DMS153 (cell line): ENCODE measurements at places on chromosomes 5 and 9.

DNA sequence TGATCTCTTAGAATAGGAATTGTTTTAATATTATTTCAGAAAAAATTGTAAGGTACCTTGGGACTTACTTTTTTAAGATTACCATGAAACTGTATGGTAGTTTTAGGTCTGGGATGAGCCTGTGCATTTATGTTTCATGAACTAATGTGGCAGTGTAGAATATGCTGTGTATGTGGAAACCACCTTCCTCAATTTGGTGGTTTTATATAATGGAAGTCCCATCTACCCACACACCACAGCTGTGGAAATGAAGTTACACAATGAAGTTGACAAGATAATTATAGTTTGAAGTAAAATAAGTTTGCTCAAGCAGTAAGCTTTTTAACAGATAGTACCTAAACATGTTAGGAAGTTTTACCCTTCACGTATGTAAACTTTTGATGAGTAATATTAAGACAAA lies 24.4 kb downstream of the WDR36 start:
- DNase-seq = no peak

DNA sequence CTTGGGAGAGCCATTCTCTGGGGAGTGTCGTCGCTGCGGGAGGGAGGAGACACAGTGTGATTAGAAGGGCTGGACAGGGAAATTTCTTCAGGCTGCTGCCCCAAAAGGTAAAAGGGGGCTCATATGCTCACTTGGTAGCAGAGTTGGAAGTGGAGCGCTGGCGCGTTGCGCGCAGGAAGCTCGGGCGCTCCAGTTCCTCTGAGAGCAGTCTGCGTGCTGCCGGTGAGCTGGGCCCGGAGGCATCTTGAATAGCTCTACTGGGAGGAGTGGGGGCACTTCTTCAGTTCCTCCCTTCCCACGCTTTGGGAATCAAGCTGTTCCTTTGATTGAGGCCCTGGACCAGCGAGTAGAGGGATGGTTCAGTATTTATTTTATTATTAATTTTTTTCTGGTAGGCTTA lies 2.7 kb downstream of the RXFP3 start:
- DNase-seq = no peak

DNA sequence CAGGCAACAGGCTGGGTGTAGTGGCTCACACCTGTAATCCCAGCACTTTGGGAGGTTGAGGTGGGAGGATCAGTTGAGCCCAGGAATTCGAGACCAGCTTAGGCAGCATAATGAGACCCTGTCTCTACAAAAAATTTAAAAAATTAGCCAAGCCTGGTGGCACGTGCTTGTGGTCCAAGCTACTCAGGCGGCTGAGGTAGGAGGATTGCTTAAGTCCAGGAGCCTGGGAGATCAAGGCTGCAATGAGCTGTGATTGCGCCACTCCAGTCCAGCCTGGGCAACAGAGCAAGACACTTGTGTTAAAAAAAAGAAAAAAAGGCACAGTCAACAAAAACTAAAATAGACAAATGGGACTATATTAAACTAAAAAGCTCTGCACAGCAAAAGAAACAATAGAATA lies 29.3 kb downstream of the ATP6V0E1 start:
- DNase-seq = no peak

GRCh38 chr5:1894243-1894642 lies 11.5 kb upstream of the IRX4 start:
- no peak for DNase-seq

DNA sequence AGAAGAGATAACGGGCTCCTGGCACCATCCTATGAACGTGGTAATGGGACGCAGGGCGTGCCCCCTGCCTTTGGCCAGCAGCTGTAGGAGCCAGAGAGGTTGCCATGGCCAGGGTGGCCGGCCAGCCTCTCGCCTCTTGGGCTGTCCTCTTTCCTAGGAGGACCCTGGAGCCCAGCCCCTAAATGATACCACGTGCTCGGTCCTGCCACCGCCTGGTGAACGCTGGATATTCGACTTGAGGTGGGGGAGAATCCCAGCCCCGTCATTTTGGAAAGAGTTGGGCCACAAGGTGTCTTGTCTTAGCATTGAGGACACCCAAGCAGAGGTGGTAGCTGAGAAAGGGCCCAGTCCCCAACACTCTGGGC lies 391 bp upstream of the NRG2 start:
- no peak for DNase-seq

- DNase-seq = no peak
Observed at GRCh38 chr9:137423514-137424291, 510 bp downstream of the NOXA1 start.

DNA sequence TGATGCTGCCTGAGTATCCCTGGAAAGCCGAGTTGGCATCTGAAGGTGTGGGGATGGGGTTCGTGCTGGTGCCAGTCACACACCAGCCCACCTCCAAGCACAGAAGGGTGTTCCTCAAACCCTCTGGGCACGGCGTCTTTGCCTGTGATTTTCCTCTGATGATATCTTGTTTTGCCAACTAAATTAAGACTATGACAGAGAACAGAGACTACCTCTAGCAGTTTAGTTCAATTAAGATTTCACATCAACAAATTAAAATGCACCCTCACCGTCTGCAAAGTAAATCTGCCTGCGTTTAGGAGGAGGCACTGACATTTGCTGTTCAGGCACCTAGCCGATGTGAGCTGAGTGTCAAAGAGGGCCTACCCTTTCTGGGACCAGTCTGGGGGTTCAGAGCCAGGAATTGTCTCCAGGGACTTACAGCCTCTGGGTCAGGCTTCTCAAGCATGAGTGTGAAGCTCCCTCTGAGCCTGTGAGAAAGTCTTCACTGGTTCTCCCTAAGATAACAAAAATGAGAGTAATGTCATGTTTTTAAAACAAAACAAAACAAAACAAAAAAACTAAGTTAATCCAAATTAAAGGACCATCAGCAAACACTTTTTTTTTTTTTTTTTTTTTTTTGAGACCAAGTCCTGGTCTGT lies 55.4 kb upstream of the CTNNA1 start:
- DNase-seq = no peak

GRCh38 chr9:137366891-137367381 lies 56.0 kb downstream of the EXD3 start:
- no peak for DNase-seq

DNA sequence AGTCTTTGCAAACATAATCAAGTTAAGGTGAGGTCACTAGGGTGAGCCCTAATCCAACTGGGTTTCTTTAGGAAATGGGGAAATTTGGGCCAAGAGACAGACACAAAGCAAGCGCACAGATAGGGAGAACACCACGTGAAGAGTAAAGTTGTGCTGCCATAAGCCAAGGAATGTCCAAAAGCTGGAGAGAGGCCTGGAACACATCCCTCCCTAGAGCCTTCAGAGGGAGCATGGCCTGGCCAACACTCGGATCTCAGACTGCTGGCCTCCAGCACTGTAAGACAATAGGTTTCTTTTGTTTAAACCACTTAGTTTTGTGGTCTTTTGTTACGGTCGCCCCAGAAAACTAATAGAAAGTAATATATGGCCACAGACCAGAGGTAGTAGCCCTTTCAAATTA lies 8.1 kb upstream of the ROR2 start:
- no peak for DNase-seq

DNA sequence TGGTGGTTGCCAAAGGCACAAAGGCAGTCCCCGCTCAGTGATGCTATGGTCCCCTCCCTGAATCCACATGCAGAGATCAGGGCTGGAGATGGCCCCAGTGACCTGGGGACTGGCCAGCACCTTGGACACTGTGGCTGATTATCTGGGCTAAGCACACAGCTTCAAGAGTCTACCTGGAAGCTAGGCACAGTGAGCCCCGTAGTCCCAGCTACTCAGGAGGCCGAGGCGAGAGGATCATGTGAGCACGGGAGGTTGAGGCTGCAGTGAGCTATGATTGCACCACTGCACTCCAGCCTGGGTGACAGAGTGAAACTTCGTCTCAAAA lies 8.3 kb upstream of the SCGB3A1 start:
- DNase-seq = no peak

GRCh38 chr5:131321066-131321465 lies 57.2 kb downstream of the CDC42SE2 start:
- no peak for DNase-seq

GRCh38 chr9:87701491-87701890 lies 24.4 kb upstream of the CTSL start:
- no peak for DNase-seq

- DNase-seq = no peak
Observed at GRCh38 chr9:75658301-75658905, 232.1 kb upstream of the PCSK5 start.

DNA sequence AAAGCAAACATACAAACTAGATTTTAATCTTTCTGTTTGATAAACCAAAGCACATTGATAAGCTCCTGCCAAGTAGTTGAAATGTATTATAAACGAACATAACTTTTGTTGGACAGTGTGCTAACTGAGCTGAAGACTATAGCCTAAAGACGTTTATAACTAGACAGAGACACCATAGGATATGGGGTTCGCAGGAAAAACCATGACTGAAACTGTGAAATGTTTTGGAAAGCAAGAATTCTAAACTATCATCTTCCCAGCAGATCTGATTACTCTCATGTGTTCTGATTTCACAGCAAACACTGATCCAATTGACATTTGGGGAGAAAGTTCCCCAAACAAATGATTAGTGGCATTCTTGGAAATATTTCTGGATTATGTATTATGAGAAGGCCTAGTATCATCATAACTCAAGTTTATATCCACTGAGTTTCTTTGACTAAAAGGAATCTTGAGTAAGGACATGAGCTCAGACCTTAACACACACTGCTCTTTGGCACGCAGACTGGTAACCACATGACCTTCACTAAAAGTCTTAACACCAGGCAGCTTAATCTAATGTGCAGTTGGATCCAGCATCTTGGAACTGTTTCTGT lies 375.2 kb downstream of the ZNF608 start:
- no peak for DNase-seq

- no peak for DNase-seq
Observed at GRCh38 chr9:38765101-38765500, 45.2 kb upstream of the FAM240B start.

DNA sequence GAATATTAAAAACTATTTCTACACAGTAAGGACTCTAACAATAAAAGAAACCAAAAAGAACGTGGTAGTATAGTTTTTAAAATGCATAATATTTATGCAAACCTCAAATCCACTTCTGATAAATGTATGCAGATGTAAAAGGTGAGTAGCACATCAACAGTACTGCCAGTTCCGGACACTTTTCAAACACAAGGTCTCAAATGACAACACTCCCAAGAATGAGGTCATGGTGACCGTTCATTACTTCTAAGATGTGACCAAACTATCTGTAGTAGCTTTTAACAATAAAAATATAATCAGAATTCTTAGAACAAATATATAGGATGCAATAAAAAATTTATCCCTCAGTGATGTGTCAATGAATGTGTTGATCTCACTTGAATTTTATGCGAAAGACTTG lies 238.7 kb upstream of the NREP start:
- DNase-seq = no peak

DNA sequence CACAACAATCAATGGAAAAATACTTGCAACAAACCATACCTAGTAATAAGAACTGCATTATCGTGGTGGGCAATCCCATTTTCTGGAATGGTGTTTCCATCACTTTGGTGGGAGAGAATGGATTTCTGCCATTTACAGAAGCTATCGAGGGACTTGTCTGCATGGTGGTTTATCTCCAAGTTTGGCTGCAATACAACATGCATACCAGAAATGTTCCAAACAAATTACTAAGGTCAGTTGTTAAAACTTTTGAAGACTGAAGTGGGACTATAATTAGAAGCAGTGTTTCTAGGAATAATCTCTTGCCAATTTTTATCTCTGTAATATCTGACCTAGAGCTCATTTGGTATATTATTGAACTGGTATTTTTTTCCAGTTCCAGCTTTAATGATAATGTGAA lies 30.3 kb downstream of the ADAMTS6 start:
- DNase-seq = no peak

DNA sequence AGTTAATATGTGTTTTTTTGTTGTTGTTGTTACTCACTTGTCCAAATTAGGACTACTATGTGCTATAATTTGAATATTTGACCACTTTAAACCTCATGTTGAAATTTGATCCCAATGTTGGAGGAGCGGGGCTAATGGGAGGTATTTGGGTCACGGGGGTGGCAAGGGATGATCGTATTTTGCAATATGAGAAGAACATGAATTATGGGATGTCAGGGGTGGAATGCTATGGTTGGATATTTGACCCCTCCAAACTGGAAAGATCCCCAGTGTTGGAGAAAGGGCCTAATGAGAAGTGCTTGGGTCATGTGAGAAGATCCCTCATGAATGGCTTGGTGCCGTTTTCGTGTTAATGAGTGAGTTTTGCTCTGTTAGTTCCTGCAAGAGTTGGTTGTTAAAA lies 119.8 kb downstream of the NUDT12 start:
- no peak for DNase-seq

GRCh38 chr9:88973281-88974045 lies 17.8 kb upstream of the S1PR3 start:
- DNase-seq = no peak

- DNase-seq = no peak
Observed at GRCh38 chr9:136170006-136170901, 34.7 kb downstream of the LHX3 start.

DNA sequence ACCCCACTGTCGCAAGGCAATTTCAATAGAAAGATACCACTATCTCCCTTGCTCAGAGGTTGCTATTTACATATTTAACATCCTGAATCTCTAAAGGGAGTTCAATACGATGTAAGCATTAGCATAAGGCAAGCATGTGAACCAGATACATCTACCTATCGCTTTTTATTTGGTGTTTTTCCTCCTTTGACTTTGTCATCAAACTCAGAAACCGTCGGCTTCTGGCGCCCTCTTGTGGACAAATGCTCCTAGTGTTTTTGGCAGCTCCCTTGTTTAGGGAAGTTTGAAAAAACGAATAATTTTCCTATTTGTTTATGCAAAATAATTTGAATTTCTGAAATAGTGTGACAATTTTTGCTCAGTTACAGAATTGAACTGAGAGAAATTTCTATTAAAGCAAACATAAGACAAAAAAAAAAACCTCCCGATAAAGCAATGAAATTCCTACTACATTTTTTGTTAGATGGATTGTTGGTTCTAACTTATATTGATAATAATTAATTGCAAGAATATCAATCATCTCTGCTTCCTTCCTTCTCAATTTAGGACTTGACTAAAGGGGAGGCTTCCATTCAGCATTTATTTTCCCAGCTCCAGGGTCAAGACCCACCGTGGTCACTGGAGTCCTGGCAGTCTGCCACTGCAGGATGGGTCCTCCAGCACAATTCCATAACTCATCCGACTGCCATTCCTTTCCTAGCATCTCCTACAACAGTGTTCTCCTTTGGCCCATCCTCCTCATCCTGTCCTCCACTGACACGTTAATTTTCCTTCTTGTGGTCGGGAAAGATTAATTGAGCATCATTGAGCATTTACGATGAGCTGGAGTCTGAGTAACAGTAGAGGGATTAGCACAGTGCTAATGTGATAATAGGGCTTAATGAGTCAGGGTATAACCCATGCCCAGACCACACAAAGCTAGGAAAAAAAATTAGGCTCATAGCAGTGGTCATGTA lies 131.8 kb upstream of the CHD1 start:
- peak; percentile 24 for DNase-seq

- DNase-seq = no peak
Observed at GRCh38 chr5:7884491-7885267, 15.7 kb downstream of the MTRR start.

DNA sequence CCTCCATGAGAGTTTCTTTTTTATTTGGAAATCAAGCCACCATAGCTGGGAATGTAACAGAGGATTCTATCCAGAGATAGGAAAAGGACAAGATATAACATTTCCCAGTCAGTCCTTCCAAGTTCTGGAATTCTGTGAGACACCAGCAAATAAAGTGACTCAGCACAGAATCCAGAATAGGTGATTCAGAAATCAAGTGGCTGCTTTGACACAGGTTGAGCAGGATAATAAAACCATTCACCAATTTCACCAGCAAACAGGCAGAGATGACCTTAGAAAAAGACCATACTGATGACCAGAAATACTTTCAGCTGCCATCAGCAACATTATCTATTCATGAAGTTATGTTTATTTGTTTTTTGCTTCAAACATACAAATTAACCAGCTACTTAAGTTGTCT lies 491.5 kb upstream of the TUSC1 start:
- no peak for DNase-seq
